ENCODE measurements at places on chromosomes 4 and X.
A peak's percentile ranks its signal among the peaks of the same experiment; 100 is the strongest.

DNA sequence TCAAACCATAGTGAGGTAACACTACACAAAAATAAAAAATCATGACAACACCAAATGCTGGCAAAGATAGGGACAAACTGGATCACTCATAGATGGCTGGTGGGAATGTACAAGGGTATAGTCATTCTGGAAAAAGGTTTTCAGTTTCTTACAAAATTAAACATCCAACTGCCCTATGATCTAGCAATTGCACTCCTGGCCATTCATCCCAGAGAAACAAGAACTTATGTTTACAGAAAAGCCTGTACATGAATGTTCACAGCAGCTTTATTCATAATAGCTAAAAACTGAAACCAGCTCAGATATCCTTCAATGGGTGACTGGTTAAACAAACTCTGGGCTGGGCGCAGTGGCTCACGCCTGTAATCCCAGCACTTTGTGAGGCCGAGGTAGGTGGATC lies 43.3 kb downstream of the NYX start:
- DNase-seq: no peak

DNA sequence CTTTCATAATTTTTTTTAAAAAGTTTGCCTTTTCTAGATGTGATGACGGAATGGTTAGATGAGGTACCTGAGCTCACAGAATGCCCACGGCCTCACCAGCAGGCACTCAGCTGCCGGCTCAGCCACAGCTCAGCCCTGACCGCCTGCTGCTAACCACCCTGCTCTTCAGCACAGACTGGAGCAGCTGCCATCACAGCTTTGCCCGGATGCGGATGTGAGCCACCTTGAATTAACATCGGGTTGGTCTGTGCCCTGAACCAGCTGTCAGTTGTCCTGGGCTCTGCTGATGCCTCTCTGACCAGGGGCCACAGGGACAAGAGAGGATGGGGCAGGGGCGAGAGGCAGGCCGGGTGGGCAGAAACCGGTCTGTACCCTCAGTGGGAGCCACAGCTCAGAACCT lies 93.3 kb downstream of the HMX1 start:
- no peak for DNase-seq

GRCh38 chrX:51461053-51462044 lies 35.0 kb downstream of the NUDT11 start:
- DNase-seq: no peak

- DNase-seq: no peak
These were observed 46.3 kb downstream of the SH3KBP1 start for GRCh38 chrX:19840899-19841648.

GRCh38 chrX:133888984-133889383 lies 96.4 kb downstream of the GPC3 start:
- DNase-seq: no peak

- DNase-seq: no peak
These were observed 89.2 kb downstream of the GATB start for GRCh38 chr4:151671541-151672059.

GRCh38 chrX:131046596-131046995 lies 11.6 kb upstream of the ARHGAP36 start:
- DNase-seq: no peak

GRCh38 chrX:41095908-41096307 lies 10.7 kb downstream of the USP9X start:
- no peak for DNase-seq

- DNase-seq: no peak
These were observed 4.1 kb downstream of the PRIMPOL start for GRCh38 chr4:184653650-184654049.

DNA sequence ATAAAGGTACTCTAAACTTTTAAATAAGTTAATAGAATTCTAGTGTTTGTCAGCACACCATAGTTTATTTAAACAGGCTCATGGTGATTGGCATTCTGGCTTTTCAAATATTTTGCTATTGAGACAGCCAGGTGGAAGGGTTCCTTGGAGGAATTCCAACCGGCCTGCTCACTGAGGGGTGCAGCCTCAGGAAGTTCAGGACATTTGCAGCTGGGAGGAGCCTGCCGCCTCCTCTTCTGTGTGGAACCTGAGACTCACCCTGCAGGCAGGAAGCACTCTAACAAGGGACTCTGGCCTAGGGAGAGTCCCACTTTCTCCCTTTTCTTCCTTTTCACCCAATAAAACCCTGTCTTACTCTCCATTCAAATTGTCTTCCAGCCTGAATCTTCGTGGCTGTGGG lies 1328.0 kb downstream of the FSTL5 start:
- DNase-seq: peak; percentile 55

- DNase-seq: no peak
These were observed 265.9 kb downstream of the ZNF674 start for GRCh38 chrX:46279214-46279924.

DNA sequence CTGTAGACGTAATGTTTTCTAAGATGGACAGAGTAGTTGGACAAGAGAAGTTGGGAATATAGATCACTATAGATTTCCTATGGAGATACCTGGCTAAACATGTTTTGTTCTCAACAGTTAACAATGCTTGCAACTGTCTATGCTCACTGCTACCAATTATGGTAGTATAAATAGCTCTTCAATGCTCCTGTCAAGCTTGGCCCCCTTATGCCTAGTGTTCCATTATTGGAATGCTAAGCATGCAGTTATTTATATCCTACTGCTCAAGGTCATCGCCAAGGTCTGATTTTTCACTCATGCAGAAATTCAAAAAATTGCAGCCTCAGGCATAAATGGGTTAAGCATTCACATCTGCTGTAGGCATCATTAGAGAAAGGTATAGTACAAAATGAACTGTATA lies 519.0 kb downstream of the IL15 start:
- no peak for DNase-seq

GRCh38 chr4:87785731-87786509 lies 13.4 kb upstream of the IBSP start:
- DNase-seq: no peak

DNA sequence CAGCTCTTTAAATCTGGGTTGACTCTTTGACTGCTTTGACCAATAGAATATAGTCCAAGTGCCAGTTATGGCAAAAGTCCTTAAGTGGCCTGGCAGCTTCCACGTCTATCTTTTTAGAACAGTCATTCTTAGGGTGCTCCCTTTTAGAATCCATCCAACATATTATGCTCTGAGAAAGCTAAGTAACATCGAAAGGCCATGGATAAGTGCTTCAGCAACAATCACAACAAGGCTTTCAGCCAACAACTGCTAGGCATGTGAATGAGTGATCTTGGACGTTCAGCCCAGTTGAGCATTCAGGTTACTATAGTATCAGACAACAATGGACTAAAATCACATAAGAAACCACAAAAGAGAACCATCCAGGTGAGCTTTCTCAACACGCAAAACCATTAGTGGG lies 818.7 kb downstream of the DMD start:
- DNase-seq: no peak
